ENCODE measurements at places on chromosomes 1 and 21. TPM values are rescaled to one million over a fixed set of nuclear protein-coding genes. Genes with fewer than 3 reads are reported as not detected.

The LY9 gene
- polyA plus RNA-seq = 0.32 TPM

The SH3BGRL3 gene
- 87.2 TPM for polyA plus RNA-seq

The SNX7 gene
- polyA plus RNA-seq = 39.2 TPM

The C4BPA gene
- polyA plus RNA-seq = 0.52 TPM

The TMPRSS15 gene
- polyA plus RNA-seq = 0.50 TPM
